ENCODE measurements at places on chromosomes 16 and 17.

DNA sequence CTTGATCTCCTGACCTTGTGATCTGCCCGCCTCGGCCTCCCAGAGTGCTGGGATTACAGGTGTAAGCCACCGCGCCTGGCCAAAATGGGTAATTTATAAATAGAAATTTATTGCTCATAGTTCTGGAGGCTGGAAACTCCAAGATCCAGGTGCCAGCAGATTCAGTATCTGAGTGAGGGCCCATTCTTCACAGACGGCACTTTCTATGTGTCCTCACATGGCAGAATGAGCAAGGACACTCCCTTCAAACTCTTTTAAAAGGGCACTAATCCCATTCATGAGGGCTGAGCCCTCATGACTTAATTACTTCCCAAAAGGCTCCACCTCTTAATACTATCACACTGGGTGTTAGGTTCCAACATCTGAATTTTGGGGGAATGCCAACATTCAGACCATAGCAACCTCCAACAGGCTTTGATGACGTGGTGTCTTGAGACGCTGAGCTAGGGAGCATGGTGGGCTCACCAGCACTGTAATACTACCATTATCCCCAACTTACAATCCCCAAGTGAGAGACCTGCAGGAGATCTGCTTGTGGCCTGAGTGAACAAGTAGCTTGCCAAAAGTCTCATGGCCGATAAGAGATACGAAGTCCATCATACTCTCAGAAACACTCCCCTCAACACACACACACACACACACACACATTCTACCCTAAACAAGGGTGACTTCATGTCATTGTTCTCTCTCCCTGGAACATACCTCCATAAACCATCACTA, 8.5 kb downstream of the CMTM4 start:
- DNase-seq: peak; percentile 7

DNA sequence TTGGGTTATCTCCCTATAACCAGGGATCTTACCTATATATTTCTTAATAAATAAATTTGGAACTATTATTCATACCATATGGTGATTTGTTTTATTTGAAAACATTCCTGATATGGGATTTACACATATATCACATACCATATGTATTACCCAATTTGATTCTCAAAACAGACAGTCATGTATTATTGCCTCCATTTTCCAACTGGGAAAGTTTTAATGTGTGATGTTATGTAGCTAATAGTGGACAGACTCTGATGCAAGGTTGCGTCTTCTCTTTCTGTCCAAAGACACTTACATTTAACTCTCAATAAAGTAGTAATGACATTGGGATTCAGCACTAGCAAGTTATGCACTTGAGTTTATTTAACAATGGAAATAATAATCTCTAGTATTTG, 1.1 kb downstream of the KRTAP9-9 start:
- DNase-seq: peak; percentile 68

DNA sequence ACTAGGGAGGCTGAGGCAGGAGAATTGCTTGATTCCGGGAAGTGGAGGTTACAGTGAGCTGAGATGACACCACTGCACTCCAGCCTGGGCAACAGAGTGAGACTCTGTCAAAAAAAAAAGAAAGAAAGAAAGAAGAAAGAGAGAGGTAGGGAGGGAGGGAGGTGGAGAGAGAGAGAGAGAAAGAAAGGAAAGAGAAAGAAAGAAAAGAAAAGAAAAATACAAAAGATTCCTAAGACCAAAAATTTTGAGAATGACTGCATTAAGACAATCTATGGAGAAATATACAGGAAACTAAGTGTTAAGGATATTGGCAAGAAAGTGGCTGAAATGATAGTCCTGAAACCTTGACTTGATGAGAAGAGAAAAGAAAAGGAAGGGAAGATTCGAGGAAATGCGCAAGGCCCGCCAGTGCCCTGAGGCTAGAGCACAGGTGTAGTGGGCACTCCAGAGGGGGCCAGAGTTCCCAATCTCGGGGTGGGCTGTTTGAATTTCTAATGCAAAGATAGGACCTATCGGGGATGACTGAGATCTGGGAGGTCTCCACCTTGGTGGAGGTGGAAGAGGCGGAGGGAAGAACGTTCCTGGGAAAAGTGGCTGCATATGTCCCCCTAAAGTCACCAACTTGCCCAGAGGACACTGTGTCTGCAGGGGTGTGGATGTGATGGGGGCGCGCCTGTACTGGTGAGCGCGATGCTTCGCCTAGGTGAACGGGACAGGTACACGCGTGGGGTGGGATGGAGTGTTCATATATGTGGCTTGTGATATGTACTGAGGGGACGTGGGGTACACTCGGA, 654 bp upstream of the SCNN1B start:
- DNase-seq: no peak

DNA sequence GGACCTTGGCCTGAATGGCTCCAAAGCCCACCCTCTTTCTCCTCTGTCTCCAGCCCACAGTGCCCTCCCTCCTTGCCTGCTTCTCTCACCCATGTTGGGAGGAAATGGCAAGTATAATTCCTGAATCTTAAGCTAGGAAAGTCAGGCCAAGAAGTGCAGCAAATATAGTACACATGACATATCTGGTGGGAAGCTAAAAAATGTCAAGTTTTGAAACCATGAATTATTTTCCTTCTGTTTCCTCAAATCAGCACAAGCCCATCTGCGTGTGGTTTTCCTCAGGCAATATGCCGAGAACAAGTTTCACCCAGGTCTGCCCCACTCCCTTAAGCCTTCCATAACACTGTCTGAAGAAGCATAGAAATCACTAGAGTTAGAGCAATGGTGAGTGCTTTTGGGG, 502.8 kb upstream of the CDH11 start:
- DNase-seq: peak; percentile 60

GRCh38 chr17:62565817-62566216, 61.7 kb upstream of the MRC2 start:
- peak; percentile 93 for DNase-seq

DNA sequence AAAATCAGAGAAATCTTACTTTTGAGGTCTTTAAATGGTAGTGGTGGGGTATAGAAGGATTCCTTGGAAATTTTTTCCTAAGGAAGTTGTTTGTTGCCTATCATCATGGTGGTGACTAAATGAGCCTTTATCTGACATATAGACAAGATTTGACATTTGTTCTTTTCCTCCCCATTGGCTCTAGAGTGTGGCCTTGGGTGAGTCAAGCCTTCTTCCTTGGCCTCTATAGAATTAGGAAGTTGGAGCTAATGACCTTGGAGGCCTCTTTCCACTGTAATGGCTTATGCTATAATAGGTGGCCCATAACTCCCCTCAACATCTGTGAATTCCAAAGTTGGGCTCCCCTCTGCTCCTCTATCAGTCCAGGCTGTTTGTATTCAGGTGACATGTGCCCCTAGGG, 79.1 kb upstream of the HNF1B start:
- DNase-seq: no peak

GRCh38 chr16:23496821-23497542, 13.3 kb downstream of the GGA2 start:
- DNase-seq: peak; percentile 24

DNA sequence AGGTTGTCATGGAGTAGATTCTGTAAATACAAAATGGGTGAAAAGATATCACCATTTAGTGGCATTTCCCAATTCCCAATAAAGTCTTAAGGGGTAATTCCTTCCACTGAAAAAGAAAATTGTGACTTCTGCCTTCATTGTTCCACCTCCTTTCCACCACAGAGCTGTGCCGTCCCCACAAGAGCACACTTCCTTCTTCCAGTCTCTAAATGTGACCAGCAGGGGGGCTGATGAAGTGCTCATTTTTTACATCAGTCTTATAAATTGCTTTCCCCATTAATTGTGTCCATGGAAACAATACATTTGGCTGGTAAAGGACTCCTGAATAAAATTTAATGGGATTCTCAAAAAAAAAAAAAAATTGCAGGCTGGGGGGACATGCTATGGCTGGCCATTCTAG, 260.8 kb upstream of the PSMD7 start:
- DNase-seq: peak; percentile 44

DNA sequence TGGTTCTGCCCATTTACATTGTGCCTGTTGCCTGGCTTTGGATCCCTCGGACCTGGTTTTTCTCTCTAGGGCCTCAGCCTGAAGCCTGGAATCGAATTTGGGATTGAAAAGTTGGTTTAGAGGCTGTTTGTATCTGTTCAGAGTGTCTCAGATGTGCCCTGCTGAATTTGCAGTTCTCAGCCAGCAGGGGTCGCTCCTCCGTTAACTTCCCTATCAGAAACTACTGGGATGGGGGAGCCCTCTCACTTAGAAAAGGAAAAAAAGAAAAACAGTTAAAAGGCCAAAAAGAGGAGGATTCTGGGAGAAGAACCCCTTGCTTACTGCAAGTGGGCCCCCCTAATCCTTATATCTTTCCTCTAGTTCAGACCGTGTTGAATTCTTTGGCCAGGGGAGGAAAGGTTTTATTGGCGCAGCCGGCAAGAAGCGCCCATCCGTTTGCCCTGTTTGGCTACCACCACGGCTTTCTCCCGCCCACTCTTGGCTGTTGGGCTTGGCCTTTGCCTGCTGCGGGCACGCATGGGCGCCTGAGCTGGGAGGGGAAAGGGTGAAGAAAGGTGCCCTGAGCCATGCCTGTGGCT, 8.7 kb downstream of the FZD2 start:
- peak; percentile 15 for DNase-seq

DNA sequence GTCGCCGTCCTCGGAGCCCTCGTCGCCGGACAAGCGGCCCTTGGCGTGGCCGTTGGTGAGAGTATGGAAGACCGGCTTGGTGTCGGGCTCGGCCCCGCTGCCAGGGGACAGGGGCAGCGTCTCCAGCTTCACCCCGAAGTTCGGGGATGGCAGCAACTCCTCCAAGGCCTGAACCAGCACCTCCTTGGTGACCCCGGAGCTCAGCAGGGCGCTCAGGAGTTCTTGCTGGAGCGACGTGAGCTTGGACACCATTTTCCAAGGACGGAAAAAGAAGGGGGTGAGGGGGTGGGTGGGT, 279 bp downstream of the HNF1B start:
- DNase-seq: no peak

- no peak for DNase-seq
These were observed 10.5 kb downstream of the DBNDD1 start for GRCh38 chr16:90008708-90009145.

- no peak for DNase-seq
These were observed 608 bp downstream of the RBFOX1 start for GRCh38 chr16:7333180-7333725.

- DNase-seq: no peak
These were observed 231.5 kb upstream of the ZFHX3 start for GRCh38 chr16:73279451-73279850.

- no peak for DNase-seq
These were observed 2.0 kb downstream of the PRSS33 start for GRCh38 chr16:2785101-2785991.

GRCh38 chr17:74172700-74173099, 30.8 kb upstream of the RPL38 start:
- DNase-seq: no peak

DNA sequence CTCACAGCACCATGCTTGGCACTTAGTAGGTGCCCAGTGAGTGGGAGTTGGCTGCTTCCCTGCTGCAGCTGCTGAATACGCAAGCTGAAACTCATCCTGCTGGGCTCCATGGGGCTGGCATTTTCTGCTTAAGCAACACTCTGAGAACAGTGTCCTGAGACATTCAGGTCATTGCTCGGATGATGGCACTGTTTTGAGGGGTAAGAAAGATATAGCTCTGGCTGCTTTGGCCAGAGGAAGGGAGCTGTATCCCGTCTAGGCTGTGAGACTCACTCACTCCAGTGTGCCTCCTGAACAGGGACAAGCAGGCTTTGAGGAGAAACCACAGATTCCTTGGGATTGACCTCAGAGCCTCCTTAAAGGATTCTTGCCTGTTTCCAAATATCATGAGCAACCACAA, 120.5 kb downstream of the CLEC16A start:
- peak; percentile 27 for DNase-seq

DNA sequence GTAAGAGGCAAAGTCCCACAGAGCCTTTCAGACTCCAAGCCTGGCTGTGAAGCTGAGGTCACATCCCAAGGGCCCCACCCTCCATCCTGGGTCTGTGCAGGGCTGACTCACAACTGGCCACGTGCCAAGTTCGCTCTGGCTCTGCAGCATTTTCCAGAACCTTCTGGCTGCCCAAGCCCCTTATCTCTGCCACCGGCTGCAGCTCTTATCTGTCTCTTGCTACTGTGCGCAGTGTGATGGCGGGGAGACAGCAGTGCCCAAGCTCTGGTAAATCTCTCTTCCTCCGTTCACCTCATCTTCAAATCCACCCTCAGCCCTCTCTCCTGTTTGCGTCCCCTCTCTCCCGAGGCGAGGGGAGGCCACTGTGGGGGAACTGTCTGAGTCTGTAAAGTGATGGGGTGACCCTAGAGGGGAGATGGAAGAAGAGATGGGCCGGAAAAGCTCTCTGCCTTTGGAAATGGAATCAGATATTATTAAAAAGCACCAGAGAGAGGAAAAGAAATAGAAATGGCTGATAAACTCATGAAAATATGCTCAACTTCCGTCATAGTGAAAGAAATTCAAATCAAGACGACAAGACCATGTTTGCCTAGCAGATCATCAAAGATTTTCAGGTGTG, 162.7 kb upstream of the CDC42EP4 start:
- DNase-seq: peak; percentile 66

- no peak for DNase-seq
These were observed 5.0 kb upstream of the CACNG5 start for GRCh38 chr17:66829883-66830282.
